B cell (primary cell): ENCODE measurements at places on chromosomes 11 and 22.

GRCh38 chr11:82038154-82038553 lies 695.5 kb downstream of the FAM181B start:
- no peak for DNase-seq

DNA sequence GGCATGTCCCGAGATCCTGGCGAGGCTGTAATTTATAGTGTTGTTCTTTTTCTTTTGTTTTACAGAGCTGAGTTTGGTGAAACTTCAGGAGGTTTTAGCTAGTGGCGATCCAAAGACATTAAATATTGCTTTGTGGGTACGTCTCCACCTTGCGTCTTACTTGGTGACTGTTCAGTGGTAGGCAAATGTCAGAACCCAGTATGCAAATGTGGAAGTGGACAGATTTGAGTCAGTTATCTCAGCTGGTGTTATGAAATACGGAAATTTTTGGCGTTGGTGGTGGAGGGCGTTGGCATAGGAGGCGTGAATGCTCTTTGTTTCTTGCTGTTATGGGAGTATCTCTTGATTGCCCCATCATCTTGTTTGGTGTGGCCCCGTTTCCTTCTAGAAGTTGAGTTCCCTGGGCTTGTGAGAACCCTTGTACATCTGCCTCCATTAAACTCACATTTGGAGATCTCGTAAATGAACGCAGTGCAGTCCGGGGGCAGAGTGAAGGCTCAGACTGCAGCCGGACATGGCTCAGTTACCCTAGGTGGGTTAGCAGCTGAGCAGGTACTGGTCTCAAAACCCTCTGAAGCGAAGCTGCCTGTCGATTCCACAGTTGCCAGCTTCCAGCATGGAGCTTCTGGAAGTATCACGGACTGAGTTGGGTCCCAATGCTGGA lies 39.9 kb downstream of the PTPRJ start:
- peak; percentile 75 for DNase-seq

GRCh38 chr22:42926104-42926503 lies 69.0 kb upstream of the ARFGAP3 start:
- DNase-seq: no peak

DNA sequence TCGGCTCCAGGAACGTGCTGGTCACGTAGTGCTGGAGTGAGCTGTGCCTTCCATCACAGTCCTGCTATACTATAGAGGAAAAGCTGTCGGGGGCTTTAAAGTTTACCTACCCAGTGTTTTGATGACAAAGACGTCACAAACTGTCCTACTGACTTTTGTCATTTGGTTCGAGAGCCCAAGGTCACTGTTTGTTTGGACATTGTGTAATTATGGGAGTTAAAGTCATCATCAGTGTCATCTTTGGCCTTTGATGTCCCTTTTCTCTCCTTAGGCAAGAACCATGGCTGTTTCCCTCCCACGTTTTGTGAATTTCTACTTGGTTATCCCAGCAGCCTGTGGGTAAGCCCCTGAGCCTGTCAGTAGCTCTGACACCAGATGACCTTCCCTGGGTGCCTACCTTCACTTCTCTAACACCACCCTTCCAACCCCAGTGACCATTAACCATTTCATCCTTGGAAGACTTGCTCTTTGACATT lies 59.3 kb downstream of the SLC1A2 start:
- no peak for DNase-seq

- peak; percentile 45 for DNase-seq
Measured at GRCh38 chr11:108733479-108734116, 68.7 kb downstream of the DDX10 start.

GRCh38 chr11:19808076-19808911 lies 95.7 kb downstream of the NAV2 start:
- DNase-seq: no peak

- no peak for DNase-seq
Measured at GRCh38 chr22:26707581-26707980, 50.2 kb downstream of the MIAT start.

GRCh38 chr22:26535603-26535908 lies 23.3 kb upstream of the TFIP11 start:
- no peak for DNase-seq

DNA sequence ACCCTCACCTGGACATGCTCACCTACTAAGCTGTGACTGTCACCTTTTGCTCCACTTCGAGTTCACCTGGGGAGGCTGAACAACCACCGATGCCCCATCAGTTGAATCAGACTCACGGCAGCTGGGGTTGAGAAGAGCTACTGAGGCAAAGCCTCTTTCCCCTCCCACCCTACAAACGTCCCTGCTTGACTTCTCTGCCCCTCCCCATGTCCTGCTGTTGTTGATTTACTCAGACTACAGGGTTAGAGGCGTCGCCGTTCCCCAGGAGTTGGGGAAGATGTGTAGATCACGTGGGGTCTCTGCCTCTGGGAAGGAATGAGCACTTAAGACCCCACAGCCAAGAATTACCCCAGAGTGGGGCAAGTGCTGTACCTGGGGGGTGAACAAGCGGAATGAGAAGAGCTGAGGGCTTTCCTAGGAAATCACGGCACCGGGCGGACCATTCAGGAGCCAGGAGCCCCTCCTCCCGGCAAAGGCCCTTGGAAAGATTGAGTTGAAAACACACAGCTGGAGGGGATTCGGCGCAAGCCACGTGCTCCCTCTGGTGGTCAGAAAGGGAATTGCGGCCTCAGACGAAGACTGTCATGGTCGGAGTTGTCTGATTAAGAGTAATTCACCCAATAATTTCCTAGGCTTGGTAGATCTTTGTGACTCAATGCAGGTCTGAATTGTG lies 7.0 kb downstream of the FXYD2 start:
- DNase-seq: peak; percentile 89

DNA sequence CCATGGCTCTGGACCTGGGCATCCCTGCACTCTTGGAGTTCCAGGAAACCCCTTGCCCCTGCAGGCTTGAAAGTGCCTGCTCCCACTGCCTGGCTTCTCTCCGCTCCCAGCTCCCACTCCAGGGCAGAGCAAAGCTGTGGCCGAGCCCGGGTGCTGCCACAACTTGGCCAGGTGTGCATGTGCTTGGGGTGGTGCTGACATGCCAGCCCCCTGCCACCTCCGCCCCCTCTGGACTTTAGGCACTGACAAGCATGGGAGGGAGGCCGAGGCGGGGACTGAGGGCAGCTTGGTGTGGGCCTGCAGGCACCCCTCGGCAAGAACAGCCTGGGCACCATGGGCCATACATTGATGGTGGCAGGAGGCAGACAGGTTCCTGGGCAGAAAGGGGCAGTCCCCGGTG lies 56.4 kb upstream of the B3GNT6 start:
- DNase-seq: no peak

GRCh38 chr11:65002706-65003105 lies 5.9 kb upstream of the BATF2 start:
- no peak for DNase-seq

DNA sequence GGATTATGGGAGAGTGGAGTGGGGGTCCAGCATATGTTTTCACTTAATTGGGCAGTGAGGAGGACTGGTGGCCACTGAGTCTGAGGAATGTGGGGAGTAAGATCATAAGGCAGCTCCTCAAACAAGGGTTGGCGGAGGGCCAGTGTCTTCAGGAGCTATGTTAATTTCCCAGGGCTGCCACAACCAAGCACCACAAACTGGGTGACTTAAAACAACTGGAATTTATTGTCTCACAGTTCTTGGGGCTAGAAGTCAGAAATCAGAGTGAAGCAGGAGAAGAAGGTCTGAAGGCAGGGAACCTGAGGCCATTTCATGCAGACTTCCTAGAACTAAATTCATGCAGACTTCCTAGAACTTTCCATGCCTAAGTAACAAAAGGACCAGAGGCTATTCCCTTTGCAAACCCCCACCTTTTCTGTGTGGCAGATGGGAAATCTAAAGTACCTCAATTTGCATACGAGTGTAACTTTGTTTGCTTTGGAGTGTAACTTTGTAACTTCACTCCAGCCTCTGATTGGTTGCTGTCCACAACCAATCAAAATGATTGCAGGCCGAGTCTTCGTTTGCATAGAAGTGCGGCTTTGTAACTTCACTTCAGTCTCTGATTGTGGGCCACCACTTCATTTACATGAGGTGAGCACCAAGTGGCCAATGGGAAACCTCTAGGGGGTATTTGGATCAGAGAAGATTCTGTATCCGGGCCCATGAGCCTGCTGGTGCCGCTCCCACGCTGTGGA lies 50.5 kb upstream of the ZBED5 start:
- DNase-seq: no peak

DNA sequence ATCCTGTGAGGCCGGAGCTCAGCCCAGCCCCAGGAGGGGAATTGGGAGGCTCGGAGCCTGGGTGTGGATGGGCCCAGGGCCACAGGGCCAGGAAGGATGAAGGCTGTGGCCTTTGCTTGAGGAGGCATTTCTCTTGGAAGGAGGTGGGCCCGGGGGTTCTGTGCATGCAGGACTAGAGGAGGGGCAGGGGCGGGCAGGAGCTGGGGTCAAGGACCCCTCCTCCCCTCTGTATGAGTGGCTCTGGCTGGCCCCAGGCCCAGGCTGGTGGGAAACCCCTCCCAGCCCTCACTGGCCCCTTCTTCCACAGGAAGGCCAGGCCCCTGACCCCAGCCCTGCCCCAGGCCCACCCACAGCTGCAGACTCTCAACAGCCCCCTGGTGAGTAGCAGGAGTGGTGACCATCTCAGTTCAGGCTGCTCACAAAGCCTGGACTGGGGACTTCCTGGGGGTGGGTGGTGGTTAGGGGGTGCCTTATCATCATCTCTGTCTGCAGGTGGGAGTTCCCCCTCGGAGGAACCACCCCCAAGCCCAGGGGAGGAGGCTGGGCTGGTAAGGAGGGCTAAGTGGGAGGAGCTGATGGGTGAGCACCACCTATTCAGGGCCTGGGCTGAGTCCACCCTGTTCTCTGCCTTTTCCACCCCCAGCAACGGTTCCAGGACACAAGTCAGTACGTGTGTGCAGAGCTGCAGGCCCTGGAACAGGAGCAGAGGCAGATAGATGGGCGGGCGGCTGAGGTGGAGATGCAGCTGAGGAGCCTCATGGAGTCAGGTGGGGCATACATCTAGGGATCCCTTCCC lies 6.0 kb downstream of the KCNK7 start:
- DNase-seq: peak; percentile 63

DNA sequence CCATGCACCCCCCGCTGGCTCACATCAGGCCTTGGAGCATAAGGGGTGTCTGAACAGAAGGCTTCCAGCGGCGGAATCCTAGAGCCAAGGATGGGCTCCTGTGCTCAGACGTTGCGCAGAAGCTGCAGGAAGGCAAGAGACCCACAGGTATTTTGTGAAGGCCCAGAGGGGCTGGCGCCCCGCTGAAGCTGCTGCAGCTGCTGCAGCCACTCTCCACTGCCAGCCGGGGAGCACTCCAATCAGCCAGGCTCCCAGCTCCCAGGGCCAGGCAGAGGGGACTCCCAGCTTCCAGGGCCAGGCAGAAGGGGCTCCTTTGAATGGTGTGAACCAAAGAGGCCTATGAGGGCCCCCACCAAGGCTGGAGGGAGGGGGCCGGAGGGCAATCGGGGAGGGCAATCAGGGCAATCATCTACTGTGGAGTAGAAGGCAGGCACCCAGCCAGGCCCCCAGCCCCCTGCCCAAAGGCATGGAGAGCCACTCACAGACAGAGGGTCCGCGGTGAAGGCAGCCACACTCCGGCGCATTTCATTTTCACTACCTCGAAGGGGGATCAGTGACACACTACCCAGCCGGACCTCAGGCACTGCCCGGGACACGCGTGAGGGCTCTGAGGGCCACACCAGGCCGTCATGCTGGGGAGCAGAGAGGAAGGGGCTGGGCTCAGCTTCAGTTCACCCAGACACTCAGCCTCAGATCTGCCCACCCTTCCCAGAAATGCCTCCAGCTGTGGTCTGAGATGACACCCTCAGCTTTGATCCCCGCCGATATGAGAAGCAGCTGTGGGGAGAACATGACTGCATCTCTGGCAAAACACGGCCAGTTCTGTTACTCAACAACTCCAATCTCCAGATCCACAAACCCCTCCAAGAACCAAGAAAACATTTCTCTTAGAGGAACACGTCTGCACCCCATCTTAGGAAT lies 11.6 kb upstream of the PDE2A start:
- DNase-seq: no peak

DNA sequence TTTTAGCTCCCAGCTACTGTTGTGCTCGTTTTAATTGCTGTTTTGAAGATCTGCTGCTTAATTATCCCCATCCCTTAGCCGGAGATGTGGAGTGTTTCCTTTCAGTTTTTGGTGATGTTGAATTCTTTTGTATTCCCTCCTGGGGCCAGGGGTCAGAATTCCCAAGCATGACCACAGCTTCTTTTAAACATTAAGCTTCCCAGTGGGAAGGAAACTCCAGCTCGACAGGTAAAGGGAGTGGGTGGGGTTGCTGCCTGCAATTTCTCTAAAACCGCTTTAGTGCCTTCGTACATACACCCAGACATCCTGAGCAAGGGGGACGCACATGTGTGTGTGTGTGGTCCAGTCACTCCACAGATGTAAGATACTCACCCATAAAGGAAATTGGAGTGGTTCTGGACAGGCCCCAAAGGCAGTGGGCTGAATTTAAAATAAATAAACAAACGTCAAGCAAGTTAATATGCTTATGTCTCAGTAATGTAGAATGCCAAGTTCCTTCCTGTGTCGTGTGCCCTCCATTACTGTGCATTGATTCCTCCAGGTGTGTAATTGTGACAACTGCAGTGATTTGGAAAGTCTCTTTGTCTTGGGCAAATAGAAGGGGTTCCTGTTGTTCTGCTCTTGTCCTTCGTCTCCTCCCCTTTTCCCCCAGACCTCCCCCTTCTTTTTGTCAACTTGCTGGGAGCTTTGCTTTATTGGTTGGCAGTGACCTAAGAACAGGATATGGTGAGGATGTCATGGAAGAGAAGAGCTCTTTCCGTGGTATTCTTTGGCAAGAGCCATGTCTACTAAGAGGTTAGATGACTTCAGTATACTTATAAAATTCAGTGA lies 19.2 kb upstream of the ADSL start:
- no peak for DNase-seq

DNA sequence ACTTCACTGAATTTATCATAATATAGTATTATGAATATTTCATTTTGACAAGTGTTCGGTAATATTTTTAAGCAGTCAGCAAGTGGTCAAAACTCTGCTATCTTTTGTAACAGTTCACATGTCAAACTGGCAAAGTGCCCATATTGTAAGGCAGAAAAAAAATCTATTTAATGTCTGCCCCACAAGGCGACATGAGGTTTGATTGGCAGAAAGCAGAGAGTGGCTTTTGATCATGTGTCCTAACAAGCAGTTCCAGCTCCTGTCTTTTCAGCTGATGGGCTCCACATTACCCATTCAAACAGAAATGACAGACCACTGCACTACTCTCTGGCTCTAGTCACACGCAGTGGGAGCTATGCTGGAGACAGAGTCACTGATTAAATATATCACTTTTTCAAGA lies 59.0 kb downstream of the SOX6 start:
- DNase-seq: no peak

GRCh38 chr11:36427079-36427478 lies 83.0 kb downstream of the TRAF6 start:
- no peak for DNase-seq

- DNase-seq: no peak
Measured at GRCh38 chr11:133937015-133937414, 19.8 kb downstream of the IGSF9B start.

- DNase-seq: no peak
Measured at GRCh38 chr22:45441138-45441537, 27.6 kb downstream of the RIBC2 start.

DNA sequence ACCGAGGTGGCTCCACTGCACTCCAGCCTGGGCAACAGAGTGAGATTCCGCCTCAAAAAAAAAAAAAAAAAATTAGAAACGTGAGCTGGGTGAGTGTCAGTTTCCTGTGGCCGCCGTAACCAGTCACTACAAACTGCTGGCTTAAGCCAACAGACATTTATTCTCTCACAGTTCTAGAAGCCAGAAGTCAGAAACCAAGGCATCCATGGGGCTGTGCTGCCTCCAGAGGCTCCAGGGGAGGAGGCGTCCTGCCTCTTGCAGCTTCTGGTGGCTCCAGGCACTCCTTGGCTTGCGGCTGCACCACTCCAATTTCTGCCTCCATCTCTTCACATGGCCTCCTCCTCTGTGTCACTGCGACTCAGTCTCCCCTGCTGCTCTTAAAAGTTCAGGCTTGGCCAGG lies 11.1 kb upstream of the KIAA0930 start:
- DNase-seq: no peak
